ENCODE measurements at places on chromosomes 3 and 15.

DNA sequence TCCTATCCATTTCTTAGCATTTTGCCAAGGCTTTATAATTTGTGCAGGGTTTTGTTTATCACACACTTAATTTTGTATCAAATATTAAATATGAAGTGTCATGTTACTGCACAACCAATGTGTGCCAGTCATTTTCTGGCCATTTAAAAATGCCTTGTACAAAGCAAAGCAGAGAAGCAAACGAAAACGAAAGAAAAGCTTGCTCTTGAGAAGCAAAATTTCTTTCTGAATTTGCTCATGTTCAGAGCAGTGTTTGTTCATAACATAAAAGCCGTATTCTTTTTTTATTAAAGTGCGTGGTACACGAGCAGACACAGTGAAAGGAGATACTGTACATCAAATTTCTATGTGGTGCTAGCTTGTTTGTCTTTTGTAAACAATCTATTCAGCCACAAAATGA, 792.6 kb downstream of the NAALADL2 start:
- DNase-seq = peak; percentile 31

DNA sequence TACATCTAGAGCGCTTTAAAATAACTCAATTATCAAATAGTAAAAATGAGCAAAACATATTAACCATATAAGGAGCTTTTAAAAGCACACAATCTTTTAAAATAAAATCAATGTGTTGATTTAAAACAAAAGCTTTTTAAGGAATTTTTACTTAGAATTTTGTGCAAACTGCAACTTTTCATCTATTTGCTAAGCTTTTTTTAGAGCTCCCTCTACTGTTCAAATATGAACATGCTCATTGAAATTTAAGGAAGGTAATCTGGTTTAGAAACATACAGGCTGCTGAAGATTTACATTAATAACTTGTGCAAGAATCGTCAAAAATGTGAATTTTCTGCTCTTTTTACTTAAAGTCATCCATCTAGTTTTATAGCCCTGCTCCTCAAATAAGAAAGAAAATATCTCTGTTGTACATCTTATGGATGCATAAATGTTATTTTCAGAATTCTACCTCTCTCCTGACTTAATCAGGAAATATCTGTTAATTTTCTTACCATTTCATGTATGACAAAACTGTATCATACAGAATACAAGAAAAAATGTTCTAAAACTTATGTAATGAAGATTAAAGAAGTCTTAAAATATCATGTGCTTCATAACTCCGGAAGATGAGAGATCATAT, 469.4 kb upstream of the ROBO2 start:
- no peak for DNase-seq

- DNase-seq = no peak
Measured at GRCh38 chr3:73508330-73508954, 116.3 kb downstream of the PDZRN3 start.

DNA sequence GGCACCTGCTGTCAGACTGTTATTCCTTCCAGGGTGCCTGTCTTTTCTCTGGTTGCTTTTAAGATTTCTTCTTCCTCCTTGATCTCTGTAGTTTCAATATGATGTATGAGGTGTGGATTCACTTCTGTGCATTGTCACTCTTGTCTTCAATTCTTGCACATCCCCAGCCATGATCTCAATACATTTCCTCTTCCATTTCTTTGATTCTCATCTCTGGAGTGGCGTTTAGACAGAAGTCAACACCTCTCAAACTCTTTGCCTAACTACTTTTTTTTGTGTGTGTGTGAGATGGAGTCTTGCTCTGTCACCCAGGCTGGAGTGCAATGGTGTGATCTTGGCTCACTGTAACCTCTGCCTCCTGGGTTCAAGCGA, 224.4 kb upstream of the LYSMD4 start:
- no peak for DNase-seq

- no peak for DNase-seq
Measured at GRCh38 chr3:119237299-119237698, 3.4 kb downstream of the B4GALT4 start.

DNA sequence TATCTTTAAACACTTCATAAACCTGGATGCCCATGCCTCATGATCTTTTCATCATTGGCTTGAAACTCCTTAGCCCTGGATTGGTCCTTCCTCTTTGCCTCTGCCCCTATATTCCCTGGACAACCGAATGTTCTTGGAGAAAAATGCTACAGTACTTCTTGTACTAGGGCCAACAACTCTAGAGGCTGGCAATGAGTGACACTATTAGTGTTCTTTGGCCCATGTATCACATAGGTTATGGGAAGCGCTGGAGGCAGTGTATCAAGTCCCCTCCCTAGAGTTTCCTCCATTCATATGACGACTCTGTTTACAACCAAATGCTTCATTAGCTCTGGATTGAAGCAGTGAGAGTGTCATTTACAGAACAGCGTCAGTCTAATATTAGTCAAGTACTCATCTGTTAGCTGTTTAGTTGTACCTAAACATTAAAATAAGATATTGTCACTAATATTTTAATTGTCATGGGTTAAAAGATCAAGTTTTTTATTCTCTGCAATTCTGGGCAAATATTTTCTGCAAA, 66.4 kb upstream of the MYO5C start:
- DNase-seq = no peak

DNA sequence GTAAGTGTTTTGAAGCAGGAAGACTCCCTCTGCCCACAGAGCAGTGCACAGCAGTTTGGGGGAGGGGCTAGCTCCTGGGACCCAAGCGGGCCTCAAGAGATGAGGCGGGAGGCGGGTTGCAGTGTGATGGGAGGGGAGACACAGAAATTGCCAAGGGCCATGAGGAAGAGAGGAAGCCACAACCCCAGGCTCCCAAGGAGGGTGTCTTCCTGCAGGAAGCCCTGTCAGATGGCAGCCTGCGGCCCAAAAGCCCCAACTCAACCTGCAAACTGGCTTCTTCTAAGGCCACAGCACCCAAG, 7.3 kb upstream of the ISLR2 start:
- DNase-seq = no peak

DNA sequence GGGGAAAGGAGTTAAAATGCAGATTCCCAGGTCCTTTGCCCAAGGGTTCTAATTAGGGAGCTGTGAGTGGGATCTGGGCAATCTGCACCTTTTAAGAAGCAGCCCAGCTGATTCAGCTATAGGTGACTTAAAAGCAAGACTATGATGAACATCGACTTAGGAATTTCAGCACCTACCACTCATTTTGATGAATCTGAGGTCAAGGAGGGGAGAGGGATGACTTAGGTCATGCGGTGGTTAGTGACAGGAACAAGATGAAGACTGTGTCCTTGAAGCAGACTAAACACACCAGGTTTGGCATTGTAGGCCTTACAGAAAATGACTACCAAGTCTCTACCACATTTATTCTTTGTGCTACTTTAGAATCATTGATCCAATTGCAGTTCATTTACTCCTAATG, 196.3 kb downstream of the DTWD1 start:
- no peak for DNase-seq

- DNase-seq = no peak
Measured at GRCh38 chr3:30289766-30290165, 316.6 kb upstream of the TGFBR2 start.

DNA sequence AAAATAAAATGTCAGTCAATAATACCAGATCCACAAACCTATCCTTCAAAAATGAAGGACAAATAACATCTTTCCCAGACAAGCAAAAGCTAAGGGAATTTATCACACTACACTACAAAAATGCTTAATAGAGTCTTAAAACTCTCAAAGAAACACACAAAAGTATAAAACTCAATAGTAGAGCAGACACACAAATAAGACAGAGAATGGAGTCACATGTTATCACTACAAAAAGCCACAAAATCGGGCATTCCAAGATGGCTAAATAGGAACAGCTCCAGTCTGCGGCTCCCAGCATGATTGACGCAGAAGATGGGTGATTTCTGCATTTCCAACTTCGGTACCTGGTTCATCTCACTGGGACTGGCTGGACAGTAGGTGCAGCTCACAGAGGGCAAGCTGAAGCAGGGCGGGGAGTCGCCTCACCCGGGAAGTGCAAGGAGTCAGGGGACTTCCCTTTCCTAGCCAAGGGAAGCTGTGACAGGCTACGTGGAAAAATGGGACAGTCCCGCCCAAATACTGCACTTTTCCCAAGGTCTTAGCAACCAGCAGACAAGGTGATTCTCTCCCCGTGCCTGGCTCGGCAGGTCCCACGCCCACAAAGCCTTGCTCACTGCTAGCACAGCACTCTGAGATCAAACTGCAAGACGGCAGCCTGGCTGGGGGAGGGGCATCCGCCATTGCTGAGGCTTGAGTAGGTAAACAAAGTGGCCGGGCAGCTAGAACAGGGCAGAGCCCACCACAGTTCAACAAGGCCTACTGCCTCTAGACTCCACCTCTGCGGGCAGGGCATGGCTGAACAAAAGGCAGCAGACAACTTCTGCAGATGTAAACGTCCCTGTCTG, 46.3 kb downstream of the SENP7 start:
- no peak for DNase-seq

DNA sequence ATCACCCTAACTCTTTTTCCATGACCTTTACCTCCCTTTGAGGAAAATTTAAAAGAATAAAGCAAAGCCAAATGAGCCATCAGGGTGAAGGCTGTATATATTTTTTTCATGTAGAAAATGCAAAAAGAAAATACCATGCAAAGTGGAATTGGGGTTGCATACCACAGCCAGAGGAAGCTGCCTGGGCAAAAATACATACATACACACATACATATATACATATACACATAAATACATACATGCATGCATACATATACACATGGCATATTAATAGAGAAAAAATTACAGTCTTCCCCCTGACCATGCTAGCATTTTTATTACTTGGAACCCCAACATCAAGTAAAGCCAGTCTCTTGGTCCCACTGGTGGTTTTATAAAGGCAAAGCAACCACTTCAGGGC, 63.7 kb upstream of the TMCO5A start:
- DNase-seq = no peak

DNA sequence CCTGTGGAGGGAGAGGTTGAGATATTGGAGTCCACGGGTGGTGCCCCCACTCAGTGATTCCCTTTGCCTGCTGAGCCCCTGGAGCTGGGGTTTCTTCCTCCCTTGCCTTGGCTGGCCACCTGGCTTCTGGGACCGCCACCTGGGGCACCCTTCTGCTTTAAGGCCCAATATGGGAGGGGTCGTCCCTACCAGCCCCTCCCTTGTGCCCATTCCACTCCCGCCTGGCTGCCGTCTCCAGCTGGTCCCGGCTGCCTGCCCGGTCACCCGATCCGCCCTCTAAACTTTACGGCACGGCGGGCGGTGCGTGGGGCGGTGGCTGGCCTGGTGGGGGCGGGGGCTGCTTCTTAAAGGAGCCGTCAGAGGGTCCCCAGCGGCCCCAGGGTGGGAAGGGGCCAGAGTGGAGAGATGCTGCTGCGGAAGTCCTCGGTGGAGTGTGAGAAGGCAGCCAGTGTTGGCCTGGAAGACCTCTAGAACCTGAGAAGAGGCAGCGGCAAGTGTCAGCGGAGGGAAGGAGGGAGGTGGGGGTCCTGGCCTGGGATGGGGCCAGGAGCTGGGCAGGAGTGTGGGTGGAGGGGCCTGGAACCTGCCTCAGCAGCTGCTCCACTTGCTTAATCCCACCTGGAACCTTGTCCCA, 1.6 kb upstream of the SEMA3B start:
- no peak for DNase-seq

DNA sequence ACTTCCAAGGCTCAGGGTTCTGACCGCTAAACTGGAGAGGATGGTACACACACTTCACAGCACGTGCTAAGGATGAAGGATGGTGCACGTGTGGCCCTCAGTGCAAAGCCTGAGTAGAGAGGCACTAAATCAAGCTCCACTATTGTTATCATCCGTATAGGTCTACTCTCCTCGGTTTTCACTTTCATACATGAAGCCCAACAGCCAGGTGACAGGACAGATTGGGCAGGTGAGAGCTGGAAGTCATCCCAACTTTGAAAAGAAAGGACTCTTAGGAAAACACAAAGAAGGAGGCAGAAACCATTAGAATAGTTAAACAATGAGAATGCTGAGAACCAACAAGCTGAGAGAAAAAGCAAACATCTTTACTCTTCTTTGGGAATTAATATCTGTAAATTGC, 21.1 kb downstream of the MAGI1 start:
- DNase-seq = no peak

DNA sequence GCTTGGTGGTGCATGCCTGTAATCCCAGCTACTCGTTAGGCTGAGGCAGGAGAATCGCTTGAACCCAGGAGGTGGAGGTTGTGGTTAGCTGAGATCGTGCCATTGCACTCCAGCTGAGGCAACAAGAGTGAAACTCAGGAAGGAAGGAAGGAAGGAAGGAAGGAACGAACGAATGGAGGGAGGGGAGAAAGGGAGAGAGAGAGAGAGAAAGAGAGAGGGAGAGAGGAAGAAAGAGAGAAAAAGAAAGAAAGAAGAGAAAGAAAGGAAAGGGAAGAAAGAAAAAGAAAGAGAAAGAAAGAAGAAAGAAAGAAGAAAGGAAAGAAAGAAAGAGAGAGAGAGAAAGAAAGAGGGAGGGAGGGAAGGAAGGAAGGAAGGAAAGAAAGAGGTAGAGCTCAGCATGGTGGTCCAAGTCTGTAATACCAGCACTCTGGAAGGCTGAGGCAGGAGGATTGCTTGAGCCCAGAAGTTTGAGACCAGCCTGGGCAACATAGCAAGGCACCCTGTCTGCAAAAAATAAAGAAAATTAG, 81.9 kb downstream of the P2RY1 start:
- no peak for DNase-seq

- no peak for DNase-seq
Measured at GRCh38 chr3:170966495-170966894, 58.1 kb upstream of the EIF5A2 start.

- no peak for DNase-seq
Measured at GRCh38 chr15:60945196-60945595, 283.9 kb downstream of the RORA start.

DNA sequence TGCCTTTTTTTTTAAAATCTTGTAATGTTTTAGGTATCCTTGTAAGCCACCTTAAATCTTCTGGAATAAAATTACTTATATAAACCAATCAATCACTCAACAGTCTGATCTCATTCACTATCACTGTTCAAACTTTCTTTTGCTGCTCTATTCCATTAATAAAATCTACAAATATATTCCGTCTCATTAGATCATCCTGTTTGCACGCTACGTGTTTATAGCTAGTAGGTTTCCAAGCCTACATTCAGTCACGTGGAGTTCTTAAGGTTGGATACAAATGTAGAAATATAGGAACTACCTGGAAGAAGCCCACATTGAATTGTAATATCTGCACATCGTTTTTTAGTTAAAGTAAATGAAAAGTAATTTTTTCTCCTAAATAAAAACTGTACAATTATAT, 274.8 kb upstream of the CNTN4 start:
- no peak for DNase-seq

GRCh38 chr3:7847021-7847420, 654.6 kb upstream of the LMCD1 start:
- no peak for DNase-seq

GRCh38 chr15:57694279-57694678, 12.2 kb upstream of the POLR2M start:
- DNase-seq = no peak

DNA sequence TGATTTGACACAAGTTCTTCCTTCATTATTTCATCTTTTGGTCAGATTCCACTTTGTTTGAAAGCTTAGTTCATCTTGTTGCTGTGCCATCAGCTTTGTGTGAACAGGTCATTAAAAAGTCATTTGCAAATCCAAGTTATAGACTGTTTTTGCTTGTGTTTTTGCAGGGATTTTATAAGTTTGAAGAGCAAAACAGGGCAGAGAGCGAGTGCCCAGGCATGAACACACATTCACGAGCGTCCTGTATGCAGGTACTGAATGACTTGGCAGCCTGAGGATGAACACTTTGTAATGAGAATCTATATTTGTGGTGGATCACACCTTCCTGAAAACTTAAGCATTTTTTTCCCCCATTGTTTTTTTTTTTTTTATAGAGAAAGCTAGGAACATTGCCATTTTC, 60.6 kb upstream of the SAMMSON start:
- peak; percentile 45 for DNase-seq

All from right lung (tissue), 10 donors.